HFFc6 (cell line): ENCODE measurements at places on chromosomes 16 and 17. TPM values are rescaled to one million over a fixed set of nuclear protein-coding genes. Genes with fewer than 3 reads are reported as not detected.

GRCh38 chr16:78920621-78921020, 679.9 kb downstream of the MAF start:
- H3K27me3 ChIP-seq = no peaks in the 10 kb centered on the region
- DNase-seq = no peak
- H3K36me3 ChIP-seq = no peaks in the 10 kb centered on the region; the same call in 1 of the 2 replicates
- no peak overlapping the region for H3K27ac ChIP-seq
- H3K4me1 ChIP-seq = no peaks in the 10 kb centered on the region
- no peak overlapping the region for H3K4me3 ChIP-seq

GRCh38 chr17:50495217-50495823, 12.9 kb upstream of the MYCBPAP start:
- peaks cover 8% of the 10 kb centered on the region for H3K4me1 ChIP-seq
- H3K27me3 ChIP-seq = peaks cover 10% of the 10 kb centered on the region; the same call in 1 of the 2 replicates
- H3K27ac ChIP-seq = no peak overlapping the region

DNA sequence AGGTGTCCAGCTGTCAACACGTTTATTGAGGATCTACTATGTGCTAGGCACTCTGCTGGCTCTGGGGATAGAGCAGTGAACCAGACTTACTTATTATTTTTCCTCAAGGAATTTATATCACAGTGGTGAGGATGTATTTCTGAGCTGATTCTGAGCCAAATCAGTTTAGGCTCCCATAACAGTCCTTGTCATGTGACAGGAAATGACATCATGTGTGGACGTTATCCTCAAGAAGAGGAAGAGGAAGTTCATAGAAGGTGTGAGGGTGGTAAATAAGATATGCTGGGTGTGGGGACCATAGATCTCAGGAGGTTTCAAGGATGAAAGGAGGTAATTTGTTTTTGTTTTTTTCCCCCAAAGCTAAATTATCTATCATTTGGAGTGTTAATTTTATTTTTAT, 873.5 kb upstream of the EEF2KMT start:
- H3K27ac ChIP-seq = no peak overlapping the region
- no peaks in the 10 kb centered on the region for H3K4me1 ChIP-seq
- no peak overlapping the region for H3K4me3 ChIP-seq
- no peak for DNase-seq

DNA sequence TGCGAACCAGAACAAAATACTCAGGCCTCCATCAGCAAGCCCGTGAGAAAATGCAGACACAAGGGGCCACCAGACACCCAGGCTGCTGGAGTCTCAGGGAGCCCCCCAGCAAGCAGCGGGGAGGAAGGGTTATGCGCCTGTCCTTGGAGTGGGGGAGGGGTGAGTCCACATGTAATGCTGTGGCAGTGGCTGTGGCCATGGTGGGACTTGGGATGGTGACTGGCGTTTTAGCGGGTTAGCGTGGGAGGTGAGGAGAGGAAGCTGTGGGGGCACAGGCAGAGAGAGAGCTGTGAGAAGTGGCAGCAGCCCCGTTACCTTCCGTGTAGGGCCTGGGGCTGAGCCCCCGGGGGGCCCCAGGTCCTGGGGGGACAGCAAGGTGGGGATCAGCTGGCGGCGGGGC, 58.3 kb downstream of the SRCIN1 start:
- peaks cover 9% of the 10 kb centered on the region; the same call in 1 of the 2 replicates for H3K4me1 ChIP-seq
- H3K36me3 ChIP-seq = no peaks in the 10 kb centered on the region
- DNase-seq = no peak
- H3K27ac ChIP-seq = no peak overlapping the region
- H3K4me3 ChIP-seq = no peak overlapping the region

DNA sequence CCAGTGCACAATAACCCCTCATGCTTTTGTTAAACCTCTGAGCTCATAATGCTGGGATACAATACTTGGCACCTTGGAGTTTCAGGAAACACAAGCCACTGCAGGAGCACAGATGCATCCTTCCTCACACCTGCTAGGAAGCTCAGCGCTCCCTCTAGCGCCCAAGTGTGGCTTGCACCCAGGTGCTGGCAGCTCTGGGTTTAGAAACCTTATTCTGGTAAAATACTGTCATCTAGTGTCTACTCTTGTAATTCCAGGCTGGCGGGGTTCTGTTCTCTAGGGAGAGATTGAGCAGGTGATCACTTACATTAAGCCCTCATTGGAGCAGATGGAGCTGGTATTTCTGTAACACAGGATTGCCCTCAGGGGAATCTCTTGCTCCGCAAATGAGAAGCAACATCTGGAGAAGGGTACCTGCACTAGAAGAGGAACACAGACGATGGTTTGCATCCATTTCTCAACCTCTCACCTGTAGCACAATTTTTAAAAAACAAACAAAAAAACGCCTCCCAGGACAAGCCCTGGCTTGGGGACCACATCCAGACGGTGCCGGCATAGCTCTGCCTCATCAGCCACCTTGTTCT, 1.5 kb downstream of the CCL1 start:
- H3K27me3 ChIP-seq = peaks cover 9% of the 10 kb centered on the region
- no peaks in the 10 kb centered on the region for H3K36me3 ChIP-seq
- DNase-seq = peak; percentile 86
- H3K4me3 ChIP-seq = no peak overlapping the region

GRCh38 chr16:78742501-78743283, 643.2 kb downstream of the WWOX start:
- no peaks in the 10 kb centered on the region for H3K4me1 ChIP-seq
- H3K27me3 ChIP-seq = peaks cover 2% of the 10 kb centered on the region; the same call in 1 of the 2 replicates
- no peak for DNase-seq
- H3K4me3 ChIP-seq = no peak overlapping the region; the same call in 1 of the 2 replicates

DNA sequence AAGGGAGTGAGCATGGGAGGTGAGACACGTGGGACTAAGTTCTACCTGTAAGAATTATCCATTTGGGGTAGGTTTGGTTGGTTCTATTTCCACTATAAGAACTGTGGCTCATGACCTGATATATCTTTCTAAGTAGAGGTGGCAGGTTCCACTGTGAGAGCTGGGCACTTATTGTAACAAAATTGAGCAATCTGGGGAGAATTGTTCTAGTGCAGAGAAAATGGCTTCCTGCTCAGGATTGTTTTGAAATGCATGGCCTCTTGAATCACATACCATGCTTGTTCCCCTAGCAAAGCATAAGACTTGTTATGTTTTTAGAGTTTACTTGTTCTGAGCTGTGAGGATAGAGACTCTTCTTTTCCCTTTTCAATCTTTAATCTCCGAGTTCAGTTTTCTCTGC, 125.9 kb downstream of the MAP2K6 start:
- peak overlapping the region; percentile 93 for H3K27ac ChIP-seq
- peak; percentile 10 for DNase-seq
- H3K27me3 ChIP-seq = no peaks in the 10 kb centered on the region
- no peaks in the 10 kb centered on the region for H3K36me3 ChIP-seq

DNA sequence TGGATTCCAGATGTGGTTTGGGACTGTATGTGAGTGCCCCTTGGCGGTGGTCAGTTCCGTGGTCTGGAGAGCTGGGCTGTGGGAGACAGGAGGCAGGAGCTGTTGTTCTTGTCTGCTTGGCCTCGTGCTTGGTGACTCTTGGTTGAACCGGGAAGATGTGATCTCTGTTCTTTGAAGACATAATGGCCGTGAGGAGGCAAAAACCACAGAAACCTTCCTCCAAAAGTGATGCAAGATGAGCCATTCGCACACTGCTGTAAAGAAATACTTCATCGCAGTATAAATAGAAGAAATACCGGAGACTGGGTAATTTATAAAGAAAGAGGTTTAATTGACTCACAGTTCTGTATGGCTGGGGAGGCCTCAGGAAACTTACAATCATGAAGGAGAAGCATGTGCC, 128.8 kb downstream of the RAP1GAP2 start:
- no peak for DNase-seq
- peak overlapping the region; percentile 8; the same call in 1 of the 2 replicates for H3K4me3 ChIP-seq
- peaks cover 28% of the 10 kb centered on the region for H3K36me3 ChIP-seq
- H3K27ac ChIP-seq = peak overlapping the region; percentile 95
- no peaks in the 10 kb centered on the region; the same call in 1 of the 2 replicates for H3K27me3 ChIP-seq
- peaks cover 34% of the 10 kb centered on the region for H3K4me1 ChIP-seq

DNA sequence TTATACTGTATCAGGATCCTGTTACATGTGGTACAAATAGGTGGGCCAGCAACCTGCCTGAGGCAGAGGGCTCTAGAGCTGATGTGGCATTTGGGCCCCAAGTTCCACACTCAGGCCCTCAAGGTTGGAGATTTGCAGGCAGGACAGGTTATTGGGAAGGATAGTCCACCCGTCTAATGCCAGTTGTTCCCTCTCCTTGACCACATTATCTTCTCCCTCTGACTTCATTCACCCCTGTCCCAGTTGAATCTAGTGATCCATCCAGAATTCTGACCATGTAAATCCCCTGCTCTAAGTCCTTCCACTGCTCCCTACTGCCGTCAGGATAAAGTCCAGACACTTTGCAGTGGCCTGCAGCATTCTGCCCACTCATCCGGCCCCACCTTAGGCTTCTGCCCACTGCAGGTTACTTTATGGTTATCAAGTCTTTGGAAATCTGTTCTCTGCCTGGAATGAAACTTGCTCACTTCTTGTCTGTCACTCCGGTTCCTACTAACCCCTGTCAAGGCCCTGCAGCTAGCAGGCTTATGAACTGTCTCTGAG, 1.9 kb upstream of the NFATC3 start:
- peak overlapping the region; percentile 84 for H3K27ac ChIP-seq
- H3K36me3 ChIP-seq = peaks cover under 1% of the 10 kb centered on the region
- H3K4me1 ChIP-seq = peaks cover 41% of the 10 kb centered on the region

DNA sequence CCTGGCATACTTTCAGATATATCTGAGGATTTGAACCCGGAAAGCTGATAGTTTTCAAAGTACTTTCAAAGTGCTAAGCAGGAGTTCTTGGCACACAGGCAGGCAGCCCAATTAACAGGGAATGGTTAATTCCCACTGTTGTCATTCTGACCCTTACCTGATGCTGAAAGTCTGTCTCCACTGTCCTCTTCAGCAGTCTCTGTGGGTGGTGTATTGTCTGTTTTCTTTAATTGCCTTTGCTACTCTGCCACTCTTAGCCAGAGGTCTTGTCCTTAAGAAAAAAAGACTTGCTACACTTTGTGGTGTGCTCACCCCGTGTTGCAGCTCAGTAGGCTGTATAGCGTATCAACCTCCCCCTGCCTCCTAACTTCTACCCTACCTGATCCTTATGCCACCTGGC, 63.2 kb upstream of the SLC12A3 start:
- H3K4me1 ChIP-seq = peaks cover 28% of the 10 kb centered on the region
- no peak overlapping the region for H3K27ac ChIP-seq
- H3K4me3 ChIP-seq = no peak overlapping the region
- DNase-seq = no peak
- H3K27me3 ChIP-seq = peaks cover 3% of the 10 kb centered on the region; the same call in 1 of the 2 replicates
- H3K36me3 ChIP-seq = peaks cover 22% of the 10 kb centered on the region

DNA sequence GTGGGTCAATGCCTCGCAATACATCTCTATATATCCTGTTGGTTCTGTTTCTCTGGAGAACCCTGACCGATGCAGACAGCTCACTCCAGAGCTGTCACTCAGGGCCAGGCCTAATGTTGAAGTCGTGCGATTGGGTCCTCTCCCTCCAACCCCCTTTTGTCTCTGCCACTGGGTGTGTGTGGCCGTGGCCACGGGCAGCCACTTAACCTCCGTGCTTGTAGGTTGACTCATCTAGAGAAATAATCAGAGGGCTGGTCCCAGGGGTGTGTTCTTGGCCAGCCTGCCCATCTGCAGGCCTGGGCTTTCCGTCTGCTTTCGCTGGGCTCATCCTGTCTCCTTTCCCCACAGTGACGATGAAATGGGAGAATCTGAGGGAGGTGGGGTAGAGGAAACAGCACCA, 7.4 kb downstream of the ADAD2 start:
- no peaks in the 10 kb centered on the region for H3K36me3 ChIP-seq
- no peak overlapping the region for H3K4me3 ChIP-seq
- peak; percentile 5 for DNase-seq
- peaks cover 17% of the 10 kb centered on the region for H3K27me3 ChIP-seq
- H3K4me1 ChIP-seq = peaks cover 12% of the 10 kb centered on the region; the same call in 1 of the 2 replicates

DNA sequence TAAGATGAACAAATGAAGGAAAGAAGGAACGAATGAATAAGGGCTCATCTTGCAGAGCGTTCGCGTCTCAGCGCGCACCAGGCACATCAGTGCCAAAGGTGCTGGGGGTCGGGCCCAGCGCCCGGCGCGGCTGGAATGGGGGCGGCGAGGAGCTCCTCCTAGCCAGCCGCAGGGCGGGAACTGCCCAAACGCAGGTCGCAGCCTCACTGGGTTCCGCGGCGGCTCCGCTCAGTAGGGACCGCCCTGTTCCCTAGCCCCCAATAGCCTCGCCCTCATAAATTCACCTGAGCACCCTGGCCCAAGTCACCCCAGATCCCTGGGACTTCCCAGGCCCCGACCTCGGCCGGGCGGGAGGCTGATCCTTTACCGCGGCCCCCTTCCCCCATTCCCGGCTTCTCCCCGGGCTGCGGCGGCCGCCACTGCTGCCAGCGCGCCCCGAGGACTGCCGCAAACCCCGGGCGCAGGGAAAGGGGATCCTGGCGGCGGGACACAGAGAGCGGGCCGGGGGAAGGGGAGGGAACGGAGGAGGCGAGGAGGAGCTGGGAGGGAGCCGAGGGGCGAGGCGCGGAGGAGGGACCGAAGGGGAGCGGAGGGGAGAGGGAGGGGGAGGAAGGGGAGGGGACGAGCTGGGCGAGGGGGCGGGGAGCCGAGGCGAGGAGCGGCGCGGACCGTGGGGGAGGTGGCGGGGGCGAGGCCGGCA, 377 bp upstream of the CRHR1 start:
- DNase-seq = no peak
- no peak overlapping the region; the same call in 1 of the 2 replicates for H3K4me3 ChIP-seq
- H3K27ac ChIP-seq = no peak overlapping the region
- H3K36me3 ChIP-seq = no peaks in the 10 kb centered on the region

DNA sequence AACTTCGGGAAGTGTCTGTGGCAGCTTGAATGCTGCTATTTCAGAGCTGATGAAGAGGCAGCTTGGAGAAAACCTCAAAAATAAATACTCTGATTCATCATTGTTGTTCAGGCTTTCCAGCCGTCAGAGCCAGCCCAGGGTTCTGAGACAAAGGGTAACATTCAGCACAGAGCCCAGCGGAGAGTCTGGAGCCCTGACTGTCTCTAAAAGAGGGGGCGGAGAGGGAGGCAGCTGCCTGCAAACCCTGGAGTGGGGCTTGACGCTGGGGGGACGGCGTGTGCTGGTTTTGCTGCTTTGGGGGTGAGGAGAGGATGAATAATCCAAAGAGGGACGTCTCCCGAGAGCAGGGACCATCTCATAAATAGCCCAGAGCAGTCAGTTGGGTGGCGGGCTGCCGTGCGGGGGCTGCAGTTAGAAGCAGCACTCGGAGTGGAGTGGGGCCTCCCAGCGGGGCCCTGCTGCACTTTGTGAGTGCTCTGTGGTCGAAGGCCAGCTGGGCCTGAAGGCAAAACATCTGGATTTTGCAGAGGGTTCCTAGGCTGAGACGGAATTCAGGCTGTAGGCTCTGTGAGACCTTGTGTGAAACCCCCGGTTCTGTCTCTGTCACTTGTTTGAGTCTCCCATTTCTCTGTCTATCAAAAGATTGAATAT, 237.8 kb downstream of the PRKCA start:
- H3K4me1 ChIP-seq = peaks cover 76% of the 10 kb centered on the region
- H3K27me3 ChIP-seq = no peaks in the 10 kb centered on the region
- H3K36me3 ChIP-seq = peaks cover under 1% of the 10 kb centered on the region; the same call in 1 of the 2 replicates
- peak; percentile 80 for DNase-seq
- peak overlapping the region; percentile 78 for H3K4me3 ChIP-seq
- peak overlapping the region; percentile 94 for H3K27ac ChIP-seq

The FGF11 gene
- total RNA-seq = not detected in 3 replicates

The ALOX12B gene
- not detected in 3 replicates for total RNA-seq

The CCDC200 gene
- total RNA-seq = not detected in 3 replicates

The HS3ST6 gene
- not detected in 2 replicates for total RNA-seq

The TPSG1 gene
- 0.23 TPM in 1 of 3 replicates, not detected in the others for total RNA-seq

The PPY gene
- not detected in 2 replicates for total RNA-seq

The TP53TG3 gene
- not detected in 3 replicates for total RNA-seq

The RASL10B gene
- total RNA-seq = 2.2 to 5.0 TPM (median 3.8 TPM) in 3 replicates

The KSR1 gene
- total RNA-seq = 3.2 and 4.1 TPM in 2 replicates

The KRTAP9-4 gene
- not detected in 3 replicates for total RNA-seq

The KRTAP4-16 gene
- total RNA-seq = not detected in 3 replicates
